B cell (primary cell): ENCODE measurements at places on chromosomes 11 and 22. TPM values are rescaled to one million over a fixed set of nuclear protein-coding genes. Genes with fewer than 3 reads are reported as not detected.

SLC22A25 gene
- not detected in 2 replicates for total RNA-seq

GRCh38 chr22:45448431-45448830 is 34.9 kb downstream of the RIBC2 start:
- H3K27me3 ChIP-seq: peaks cover 3% of the 10 kb centered on the region
- no peaks in the 10 kb centered on the region for H3K4me1 ChIP-seq
- DNase-seq: no peak
- no peaks in the 10 kb centered on the region for H3K36me3 ChIP-seq
- no peak overlapping the region for H3K27ac ChIP-seq
- H3K4me3 ChIP-seq: no peak overlapping the region

ARHGEF12 gene
- 21.6 and 23.8 TPM in 2 replicates for total RNA-seq

DNA sequence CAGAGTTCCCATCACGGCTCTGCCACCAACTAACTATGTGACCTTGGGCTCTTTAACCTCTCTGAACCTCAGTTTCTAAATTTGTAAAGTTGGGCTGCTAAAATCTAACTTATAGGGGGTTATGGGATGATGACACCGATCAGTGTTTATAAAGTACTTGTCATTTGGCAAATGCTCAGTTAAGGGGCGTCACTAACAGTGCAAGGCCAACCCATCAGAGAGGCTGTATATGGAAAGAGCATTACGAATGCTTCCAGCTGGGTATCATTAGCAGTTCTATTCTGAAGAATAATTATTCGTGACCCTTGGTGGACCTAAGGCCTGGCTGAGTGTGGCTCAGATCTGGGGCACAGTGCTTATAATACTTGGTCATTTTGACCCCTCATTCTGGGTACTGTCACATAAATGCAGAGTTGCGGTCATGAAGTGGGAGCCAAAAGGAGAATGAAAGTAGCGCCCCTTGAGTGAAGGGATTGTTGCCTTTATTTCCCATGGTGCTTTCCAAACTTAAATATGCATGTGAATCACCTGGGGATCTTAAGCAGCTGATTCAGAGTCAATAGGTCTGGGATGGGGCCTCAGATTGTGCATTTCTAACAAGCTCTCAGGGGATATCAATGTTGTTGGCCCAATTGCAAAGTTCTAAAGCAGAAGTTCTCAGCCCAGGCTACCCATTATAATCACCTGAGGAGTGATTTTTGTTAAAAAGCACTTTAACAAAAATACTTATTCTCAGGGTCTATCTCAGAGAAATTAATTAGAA is 115.8 kb downstream of the CSNK2A3 start:
- H3K4me1 ChIP-seq: no peaks in the 10 kb centered on the region
- no peak overlapping the region for H3K4me3 ChIP-seq
- H3K27ac ChIP-seq: no peak overlapping the region
- no peak for DNase-seq
- no peaks in the 10 kb centered on the region for H3K27me3 ChIP-seq

TMA7B gene
- 1.4 and 1.7 TPM in 2 replicates for total RNA-seq

GRCh38 chr11:31922450-31922849 is 111.3 kb upstream of the PAX6 start:
- no peaks in the 10 kb centered on the region for H3K27me3 ChIP-seq
- no peaks in the 10 kb centered on the region for H3K4me1 ChIP-seq
- H3K36me3 ChIP-seq: no peaks in the 10 kb centered on the region
- no peak overlapping the region for H3K4me3 ChIP-seq
- H3K27ac ChIP-seq: no peak overlapping the region

SLC1A2 gene
- total RNA-seq: not detected in 2 replicates

PRG2 gene
- not detected in 2 replicates for total RNA-seq

- H3K4me3 ChIP-seq: no peak overlapping the region
- DNase-seq: no peak
- H3K36me3 ChIP-seq: no peaks in the 10 kb centered on the region
- H3K27me3 ChIP-seq: no peaks in the 10 kb centered on the region
These were observed 84.0 kb downstream of the DHCR7 start for GRCh38 chr11:71364176-71364671.

DNA sequence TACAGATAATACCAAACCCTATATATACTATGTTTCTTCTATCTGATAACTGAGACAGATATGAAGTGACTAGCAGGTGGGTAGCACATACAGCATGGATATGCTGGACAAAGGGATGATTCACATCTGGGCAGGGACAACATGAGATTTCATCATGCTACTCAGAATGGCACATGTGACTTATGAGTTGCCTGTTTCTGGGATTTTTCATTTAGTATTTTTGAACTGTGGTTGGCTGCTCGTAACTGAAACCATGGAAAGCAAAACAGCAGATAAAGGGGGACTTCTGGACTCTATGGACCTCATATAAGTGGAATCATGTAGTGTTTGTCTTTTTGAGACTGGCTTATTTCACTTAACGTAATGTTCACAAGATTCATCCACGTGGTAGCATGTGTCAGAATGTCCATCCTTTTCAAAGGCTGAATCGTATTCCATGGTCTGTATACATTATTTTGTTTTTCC is 883.0 kb downstream of the TBC1D22A start:
- no peaks in the 10 kb centered on the region for H3K27me3 ChIP-seq
- H3K4me1 ChIP-seq: no peaks in the 10 kb centered on the region
- no peak for DNase-seq

RANGAP1 gene
- total RNA-seq: 48.4 and 48.8 TPM in 2 replicates

C1QTNF5 gene
- total RNA-seq: not detected in 2 replicates

DNA sequence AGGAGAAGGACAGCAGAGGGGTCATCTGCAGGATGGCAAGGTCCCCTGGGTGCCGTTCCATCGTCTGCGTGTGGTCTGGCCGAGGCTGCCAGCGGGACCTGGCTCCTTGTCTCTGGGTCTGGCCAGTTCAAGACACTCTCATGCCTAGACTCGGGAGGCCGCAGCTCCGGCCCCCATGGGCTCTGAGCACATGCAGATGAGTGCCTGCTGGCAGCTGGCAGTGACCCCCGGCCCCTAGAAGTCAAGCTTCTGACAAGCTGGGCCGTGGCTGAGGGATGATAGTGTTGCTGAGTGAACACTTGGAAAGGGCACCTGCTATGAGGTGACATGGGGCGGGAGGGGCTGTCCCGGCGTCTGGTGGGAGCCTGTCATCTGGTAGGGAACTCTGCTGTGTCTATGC is 1180.6 kb downstream of the BRD1 start:
- no peak overlapping the region for H3K27ac ChIP-seq
- no peak overlapping the region for H3K4me3 ChIP-seq
- H3K27me3 ChIP-seq: no peaks in the 10 kb centered on the region
- H3K36me3 ChIP-seq: no peaks in the 10 kb centered on the region
- no peaks in the 10 kb centered on the region for H3K4me1 ChIP-seq

YPEL1 gene
- total RNA-seq: 14.9 and 17.3 TPM in 2 replicates

PLA2G3 gene
- total RNA-seq: not detected in 2 replicates

- H3K27me3 ChIP-seq: no peaks in the 10 kb centered on the region
- H3K4me1 ChIP-seq: peaks cover 23% of the 10 kb centered on the region
These were observed 24.8 kb downstream of the RNF169 start for GRCh38 chr11:74773476-74773875.

ZPR1 gene
- total RNA-seq: 63.1 and 63.7 TPM in 2 replicates

ADAMTS15 gene
- not detected in 2 replicates for total RNA-seq

CNGA4 gene
- 0.22 and 0.79 TPM in 2 replicates for total RNA-seq

HORMAD2 gene
- not detected in 2 replicates for total RNA-seq

OR2D2 gene
- not detected in 2 replicates for total RNA-seq

PLEKHB1 gene
- total RNA-seq: 16.7 and 25.2 TPM in 2 replicates

DNA sequence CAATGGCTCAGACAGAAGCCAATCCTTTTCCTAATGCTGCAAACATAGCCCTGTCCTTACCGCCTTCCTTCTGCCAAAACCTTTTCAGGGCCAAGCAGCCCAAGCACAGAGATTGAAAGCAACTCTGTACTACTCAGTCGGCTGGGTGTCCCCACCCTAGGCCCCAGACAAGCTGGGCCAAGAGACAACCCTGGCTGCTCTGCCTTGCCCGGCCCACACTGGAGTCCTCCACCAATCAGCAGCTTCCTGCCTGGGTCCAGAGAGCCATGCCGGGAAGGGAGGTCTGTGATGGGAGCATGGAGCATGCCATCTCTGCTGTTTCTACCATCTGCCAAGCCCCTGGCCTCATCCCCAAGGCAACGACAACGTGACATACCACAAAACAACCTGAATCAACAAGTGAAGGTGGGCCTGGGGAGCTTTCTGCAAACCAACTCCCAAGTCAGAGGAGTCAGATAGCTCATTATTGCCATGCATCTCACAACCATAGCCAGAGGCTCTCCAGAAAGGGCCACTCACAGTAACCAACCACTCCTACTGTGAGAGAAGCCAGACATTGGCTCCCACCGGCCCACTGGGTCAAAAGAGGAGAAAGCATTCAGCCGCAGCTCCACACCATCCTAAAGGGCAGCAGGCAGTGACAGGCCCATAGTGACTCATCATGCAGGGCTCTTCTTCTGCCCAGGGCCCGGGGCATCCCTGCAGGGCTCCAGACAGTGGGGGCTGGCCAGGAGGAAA is 18.2 kb downstream of the PATZ1 start:
- H3K27ac ChIP-seq: no peak overlapping the region
- no peak overlapping the region for H3K4me3 ChIP-seq
- H3K36me3 ChIP-seq: peaks cover 91% of the 10 kb centered on the region
- no peaks in the 10 kb centered on the region for H3K4me1 ChIP-seq
- DNase-seq: no peak

DNA sequence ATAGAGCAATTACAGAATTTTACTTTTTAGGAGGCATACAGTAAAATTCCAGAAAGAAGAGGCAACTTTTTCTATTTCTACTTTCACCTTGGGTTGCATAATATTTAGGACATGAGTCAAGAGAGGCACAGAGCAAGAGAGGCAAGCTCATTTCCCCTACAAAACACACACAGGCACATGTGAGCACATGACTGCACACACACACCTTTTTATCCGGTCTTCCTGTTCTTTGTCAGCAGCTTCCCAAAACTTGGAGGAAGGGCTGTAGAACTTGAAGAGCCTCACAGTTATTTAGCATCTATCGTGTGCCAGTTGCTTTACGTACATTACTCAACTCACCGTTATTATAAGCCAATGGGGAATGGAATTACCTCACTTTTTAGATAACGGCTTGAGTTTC is 37.8 kb upstream of the CCDC179 start:
- H3K27ac ChIP-seq: no peak overlapping the region
- H3K4me3 ChIP-seq: no peak overlapping the region
- no peak for DNase-seq
- no peaks in the 10 kb centered on the region for H3K4me1 ChIP-seq
- no peaks in the 10 kb centered on the region for H3K36me3 ChIP-seq

SLC43A3 gene
- total RNA-seq: 19.3 and 20.9 TPM in 2 replicates

SULT4A1 gene
- not detected in 2 replicates for total RNA-seq

GRCh38 chr11:33941637-33942160 is 49.8 kb upstream of the LMO2 start:
- DNase-seq: no peak
- no peaks in the 10 kb centered on the region for H3K27me3 ChIP-seq
- H3K27ac ChIP-seq: no peak overlapping the region
- H3K36me3 ChIP-seq: no peaks in the 10 kb centered on the region

- no peak overlapping the region for H3K4me3 ChIP-seq
- no peaks in the 10 kb centered on the region for H3K27me3 ChIP-seq
- no peak for DNase-seq
- H3K36me3 ChIP-seq: no peaks in the 10 kb centered on the region
- H3K27ac ChIP-seq: no peak overlapping the region
These were observed 6.9 kb downstream of the FTH1 start for GRCh38 chr11:61960532-61960931.

FAM227A gene
- 0.57 and 1.1 TPM in 2 replicates for total RNA-seq

DNA sequence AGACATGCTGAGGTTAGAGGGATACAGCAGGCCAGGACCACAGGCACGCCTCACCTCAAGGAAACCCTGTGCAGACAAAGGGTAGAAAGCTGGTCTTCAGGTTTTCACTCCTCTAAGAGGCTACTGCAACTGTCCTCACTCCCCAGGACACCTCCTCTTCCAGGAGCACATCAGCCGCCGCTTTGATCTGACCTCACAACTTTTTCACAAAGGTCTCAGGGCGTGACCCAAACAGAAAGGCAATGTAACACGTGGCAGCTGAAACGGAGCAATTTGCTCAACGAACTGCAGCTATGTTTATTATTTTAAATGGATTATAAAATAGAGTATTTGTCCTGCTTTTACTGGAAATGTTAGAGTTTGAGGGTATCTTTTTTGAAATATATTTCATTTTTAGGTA is 46.1 kb downstream of the LARGE1 start:
- DNase-seq: no peak
- no peak overlapping the region for H3K4me3 ChIP-seq
- peaks cover 5% of the 10 kb centered on the region for H3K4me1 ChIP-seq
- H3K27me3 ChIP-seq: no peaks in the 10 kb centered on the region
- no peaks in the 10 kb centered on the region for H3K36me3 ChIP-seq

CHRM1 gene
- not detected in 2 replicates for total RNA-seq

DNA sequence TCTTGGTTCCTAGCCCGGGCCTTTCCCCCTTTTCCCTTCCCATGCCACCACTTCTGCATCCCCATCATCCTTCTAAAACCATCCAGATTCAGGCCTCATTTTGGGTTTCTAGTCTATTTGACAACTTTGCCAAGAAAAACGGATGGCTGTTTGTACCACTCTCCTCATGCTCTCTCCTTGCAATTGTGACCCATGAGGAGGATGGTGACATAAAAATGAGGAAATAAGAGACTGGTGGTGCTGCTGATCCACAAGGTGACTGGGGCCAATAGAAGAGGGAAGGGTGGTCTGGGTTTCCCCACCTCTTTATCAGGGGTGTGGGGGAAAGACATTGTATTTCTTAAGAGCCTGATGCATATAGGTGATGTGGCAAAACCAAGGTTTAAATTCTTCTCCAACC is 1.0 kb downstream of the MS4A4A start:
- H3K4me3 ChIP-seq: no peak overlapping the region
- H3K27me3 ChIP-seq: no peaks in the 10 kb centered on the region
- H3K27ac ChIP-seq: no peak overlapping the region

PGA5 gene
- total RNA-seq: not detected in 2 replicates

- H3K27me3 ChIP-seq: peaks cover 2% of the 10 kb centered on the region
- no peak overlapping the region for H3K27ac ChIP-seq
- no peak overlapping the region for H3K4me3 ChIP-seq
- no peaks in the 10 kb centered on the region for H3K36me3 ChIP-seq
These were observed 32.6 kb upstream of the APLP2 start for GRCh38 chr11:130037058-130037457.
